ENCODE measurements at places on chromosomes 12 and 14.

GRCh38 chr12:75641031-75641780, 129.8 kb upstream of the KRR1 start:
- no peak for DNase-seq

GRCh38 chr14:70665448-70666360, 24.0 kb downstream of the TTC9 start:
- no peak for DNase-seq

DNA sequence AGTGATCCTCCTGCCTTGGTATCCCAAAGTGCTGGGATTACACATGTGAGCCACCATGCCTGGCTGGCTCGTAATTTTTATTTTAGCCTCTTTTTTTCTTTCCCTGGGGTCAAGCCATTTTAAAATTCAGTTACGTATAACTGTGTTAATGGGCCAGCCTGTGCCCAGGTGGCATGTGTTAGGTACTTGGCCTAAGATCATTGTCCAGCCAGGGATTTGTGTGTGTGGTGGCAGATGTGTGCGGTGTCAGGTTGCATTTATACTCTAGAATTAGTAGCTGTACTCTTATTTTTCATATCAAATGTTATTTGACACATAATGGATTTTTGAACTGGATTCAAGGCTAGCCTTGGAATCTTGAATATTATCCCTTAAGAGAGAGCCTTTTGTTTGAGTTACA, 69.3 kb downstream of the FBXO34 start:
- no peak for DNase-seq

GRCh38 chr12:21991526-21991925, 50.3 kb upstream of the ABCC9 start:
- DNase-seq: no peak

DNA sequence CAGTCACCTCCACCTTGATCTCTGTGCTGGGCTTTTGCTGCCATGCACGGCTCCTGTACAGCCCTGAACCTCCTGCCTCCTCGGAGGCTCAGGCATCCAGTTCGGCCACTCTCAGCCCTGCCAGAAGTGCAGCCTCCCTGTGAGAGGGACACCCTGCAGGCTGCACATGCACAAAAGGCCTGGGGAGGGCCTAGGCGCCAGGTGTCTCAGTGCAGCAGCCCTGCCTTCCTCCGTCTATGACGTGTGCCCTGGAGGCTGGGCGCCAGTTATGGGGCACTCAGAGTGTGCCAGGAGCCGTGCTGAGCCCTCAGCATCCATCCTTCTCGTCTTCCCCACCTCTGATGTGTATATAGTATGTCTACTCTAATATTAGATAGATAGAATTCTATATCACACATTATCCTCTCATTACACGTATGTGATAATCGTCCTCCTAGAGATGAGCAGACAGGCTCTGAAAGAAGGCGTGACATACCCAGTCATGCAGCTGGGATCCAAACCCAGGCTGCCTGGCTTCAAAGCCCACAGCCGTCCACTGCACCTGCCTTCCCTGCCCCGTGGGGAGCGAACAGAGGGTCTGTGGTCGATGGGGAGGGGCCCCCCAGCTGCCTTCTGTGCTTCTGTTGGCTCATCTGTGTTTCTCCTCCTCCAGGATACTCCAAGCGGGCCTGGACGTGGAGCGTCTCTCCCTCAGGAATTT, 101.1 kb downstream of the B4GALNT3 start:
- DNase-seq: no peak

DNA sequence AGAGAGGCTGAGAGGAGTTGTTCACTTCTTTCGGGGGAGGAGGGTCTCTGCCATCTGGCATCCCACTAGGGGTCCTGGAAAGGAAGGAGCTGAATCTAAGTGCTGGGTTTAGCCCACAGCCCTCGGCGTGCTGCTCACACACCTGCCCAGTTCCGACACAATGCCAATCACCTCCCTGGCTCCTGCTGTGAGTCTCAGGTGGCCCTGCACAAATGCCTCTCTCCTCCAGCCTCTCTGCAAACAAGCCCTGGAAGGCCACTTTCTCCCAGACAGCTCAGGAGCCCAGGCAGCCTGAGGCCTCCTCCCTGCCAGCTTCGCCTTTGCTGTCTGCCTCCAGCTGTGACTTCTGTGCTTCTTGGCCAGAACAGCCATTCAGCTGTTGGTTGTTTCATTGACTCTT, 51.2 kb downstream of the SMIM41 start:
- no peak for DNase-seq

- no peak for DNase-seq
Measured at GRCh38 chr12:62848418-62848817, 86.5 kb downstream of the PPM1H start.

GRCh38 chr12:69027411-69027881, 94.5 kb upstream of the CPM start:
- no peak for DNase-seq

- no peak for DNase-seq
Measured at GRCh38 chr14:25267186-25267585, 217.2 kb upstream of the STXBP6 start.

- DNase-seq: no peak
Measured at GRCh38 chr14:55028066-55028465, 1.0 kb downstream of the SOCS4 start.

DNA sequence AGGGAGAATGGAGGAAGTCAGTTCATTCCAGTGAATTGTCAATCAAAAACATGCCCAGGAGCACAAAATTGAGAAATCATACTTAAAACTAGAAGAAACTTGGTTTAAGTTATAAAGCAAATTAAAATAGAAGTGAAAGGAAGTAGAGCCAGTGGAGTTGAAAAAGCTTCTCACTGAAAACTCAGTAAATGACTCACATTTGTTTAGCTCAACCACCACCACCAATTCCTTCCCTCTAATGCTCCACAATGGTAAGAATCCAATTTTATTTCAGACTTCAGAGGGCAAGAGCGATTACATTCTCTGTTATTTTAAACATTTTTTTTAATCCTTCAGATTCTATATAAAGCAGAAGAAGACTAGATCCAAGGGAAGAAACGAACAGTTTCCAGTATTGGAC, 19.4 kb downstream of the UTP20 start:
- DNase-seq: no peak

- no peak for DNase-seq
Measured at GRCh38 chr12:24889411-24889810, 59.5 kb downstream of the BCAT1 start.

DNA sequence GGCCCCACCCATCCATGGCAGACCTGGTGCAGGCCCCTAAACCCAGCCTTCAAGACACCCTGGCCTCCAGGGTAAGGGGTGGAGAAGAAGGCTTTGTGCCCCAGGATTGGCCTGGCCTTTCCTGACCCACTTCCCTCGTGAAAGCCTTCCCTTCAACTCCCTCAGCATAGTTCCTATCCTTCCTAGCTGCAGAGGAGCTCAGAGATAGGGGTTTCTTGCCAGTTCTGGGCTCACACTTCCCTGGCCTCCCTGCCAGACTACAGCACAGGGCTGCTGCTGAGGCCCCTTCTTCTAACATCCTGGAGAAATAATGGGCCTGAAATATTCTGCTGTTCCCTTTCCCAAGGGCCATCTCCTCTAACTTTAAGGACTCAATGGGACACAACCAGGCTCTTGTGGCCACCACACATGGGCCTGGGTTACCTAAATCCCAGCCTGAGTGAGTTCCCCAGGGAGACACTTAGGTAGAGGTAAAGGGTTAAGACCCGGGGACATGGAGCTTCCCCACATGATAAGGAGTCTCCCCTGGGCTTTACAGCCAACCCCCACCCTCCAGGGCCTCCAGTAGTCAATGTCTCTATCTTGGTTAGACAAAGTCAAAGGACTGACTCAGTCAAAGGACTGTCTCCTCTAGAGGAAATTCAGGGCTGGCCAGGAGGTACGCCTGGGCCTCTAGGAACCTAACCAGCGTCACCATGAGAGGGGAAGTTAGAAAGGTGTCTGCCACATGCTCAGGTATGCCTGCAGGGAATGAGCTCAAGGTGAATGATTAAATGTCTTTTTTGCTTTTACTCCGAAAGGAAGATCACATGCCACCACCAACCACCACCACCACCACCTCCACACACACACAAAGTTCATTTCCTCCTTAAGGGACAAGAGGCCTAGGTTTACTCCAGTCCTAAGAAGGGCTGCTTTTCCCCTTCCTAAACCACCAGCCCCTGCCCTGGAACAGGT, 7.1 kb downstream of the ZFP36L1 start:
- DNase-seq: no peak

DNA sequence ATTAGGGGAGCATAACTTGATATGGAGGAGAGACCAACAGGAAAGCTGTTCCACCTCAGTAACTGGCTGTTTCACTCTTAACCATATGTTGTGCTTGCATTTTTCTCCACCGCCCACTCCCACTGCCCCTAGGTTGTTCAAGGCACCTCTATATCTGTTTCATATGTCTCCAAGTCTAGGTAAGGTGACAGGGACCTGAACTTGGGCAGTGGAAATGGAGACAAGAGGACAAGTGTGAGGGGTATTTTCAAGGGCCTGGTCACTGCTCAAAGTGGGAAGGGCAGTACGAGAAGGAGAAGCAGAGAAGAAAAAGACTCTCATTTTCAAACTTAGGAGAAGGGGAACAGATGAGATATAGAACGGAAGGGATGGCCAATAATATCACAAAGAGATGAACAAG, 3.1 kb downstream of the SLC38A1 start:
- no peak for DNase-seq

GRCh38 chr12:116366456-116366776, 88.9 kb upstream of the MED13L start:
- no peak for DNase-seq

DNA sequence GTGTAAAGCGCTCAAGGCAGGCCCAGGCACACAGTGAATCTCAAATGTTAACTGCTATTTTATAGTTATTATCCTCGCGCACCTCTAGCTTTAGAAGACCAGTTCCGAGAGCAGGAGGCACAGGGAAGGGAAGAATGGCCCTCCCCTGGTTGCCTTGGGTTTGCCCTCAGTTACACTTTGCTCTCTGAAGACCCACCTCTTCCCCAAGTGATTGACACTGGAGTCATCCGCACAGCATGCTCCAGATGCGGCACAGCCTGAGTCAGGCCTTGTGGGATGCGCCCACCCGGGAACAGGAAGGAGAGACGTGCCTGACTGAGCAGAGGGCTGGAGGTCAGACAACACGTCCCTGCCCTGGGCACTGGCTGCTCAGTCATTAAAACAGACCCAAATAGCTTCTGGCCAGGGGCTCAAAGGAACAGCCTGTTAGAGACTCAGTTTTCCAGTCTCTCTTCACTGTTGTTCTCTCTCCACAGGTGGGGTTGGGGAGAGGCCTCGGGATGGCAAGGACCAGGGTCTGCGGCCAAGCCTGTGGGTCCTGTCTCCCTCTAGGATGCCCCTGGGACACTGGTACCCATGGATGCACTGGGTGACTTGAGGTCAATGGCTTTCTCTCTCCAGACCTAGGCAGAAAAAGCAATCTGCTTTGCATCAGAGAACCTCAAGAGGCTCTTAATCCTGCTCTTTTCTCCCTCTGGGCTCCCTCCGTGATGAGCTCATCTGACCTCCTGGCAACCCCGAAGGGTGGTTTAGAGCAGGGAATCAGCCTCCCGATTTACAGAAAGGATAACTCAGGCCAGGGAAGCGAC, 13.6 kb upstream of the MLXIP start:
- no peak for DNase-seq

DNA sequence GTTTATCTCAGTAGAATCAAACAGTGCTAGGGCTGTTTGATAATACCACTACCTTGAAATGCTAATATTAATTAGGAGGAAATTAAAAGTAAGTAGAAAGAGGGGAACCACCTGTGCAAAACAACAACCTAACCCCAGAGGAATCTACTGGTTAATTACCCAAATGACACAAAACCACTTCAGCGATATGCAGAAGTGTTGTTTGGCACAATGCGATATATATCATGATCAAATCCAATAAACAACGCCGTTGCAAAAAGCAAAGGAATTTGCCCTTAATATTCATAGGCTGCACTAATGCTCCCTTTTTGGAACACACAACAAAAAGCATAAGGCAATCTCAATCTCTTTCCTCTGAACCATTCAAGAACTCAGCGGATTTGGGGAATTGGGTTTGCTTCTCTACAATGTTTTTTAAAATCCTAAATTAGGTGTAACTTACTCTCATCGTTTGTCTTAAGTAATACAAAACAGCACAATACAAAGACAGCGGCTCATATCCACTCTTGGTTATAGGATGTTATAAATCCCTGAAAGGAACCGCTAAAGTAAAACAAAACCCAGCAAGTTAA, 1.5 kb downstream of the MAP4K5 start:
- DNase-seq: no peak

DNA sequence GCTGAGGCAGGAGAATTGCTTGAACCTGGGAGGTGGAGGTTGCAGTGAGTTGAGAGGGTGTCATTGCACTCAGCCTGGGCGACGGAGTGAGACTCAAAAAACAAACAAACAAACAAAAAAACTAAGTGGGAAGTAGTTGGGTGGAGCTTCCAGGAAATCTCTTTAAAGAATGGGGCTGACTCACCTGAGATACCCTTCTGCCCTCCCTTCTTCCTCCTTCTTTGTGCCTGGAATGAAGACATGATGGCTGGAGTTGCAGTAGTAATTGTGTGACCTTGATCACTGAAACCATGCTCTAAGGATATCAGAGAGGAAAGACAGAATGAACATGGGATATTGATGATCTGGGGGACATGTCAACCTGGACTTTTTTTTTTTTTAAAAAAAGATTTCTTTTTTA, 87.6 kb upstream of the MED13L start:
- no peak for DNase-seq

GRCh38 chr14:22280497-22281316, 308.3 kb downstream of the DAD1 start:
- DNase-seq: no peak

- DNase-seq: no peak
Measured at GRCh38 chr12:59708064-59708463, 112.2 kb downstream of the SLC16A7 start.

DNA sequence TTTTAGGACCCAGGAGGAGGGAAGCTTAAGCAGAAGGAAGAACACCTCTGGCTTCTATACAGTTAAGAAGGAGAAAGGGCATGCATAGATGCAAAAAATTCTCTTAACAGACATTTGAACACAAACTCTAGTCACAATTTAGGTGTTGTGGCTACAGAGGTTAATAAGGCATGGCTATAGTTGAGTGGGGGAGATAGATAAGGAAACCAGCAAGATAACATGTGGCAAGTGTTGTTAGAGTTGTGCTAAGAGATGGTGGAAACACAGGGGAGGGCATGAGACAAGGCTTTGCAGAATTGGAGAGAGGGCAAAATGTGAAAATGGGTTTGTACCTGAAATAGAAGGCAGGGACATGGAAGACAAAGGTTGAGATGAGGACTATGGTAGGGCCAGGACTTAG, 88.9 kb downstream of the MSRB3 start:
- DNase-seq: no peak

GRCh38 chr12:125255935-125256633, 190.8 kb downstream of the AACS start:
- DNase-seq: no peak

DNA sequence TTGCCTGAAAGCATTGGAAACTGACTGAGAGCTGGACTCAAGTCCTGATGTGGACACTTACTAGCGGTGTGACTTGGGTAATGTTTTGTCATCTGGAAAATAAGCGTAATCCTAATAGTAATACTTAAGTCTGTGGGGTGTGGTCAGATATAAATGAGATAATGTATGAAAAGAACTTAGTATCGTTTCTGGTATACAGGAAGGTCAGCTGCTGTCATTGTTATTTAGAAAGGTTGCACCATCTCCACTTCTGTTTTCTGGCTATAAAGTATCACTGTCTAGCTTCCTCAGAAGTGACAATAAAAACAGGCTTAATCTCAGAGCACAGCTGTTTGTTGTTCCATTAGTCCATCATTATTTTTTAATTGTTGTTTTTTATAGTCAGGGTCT, 34.1 kb upstream of the TUBA1C start:
- DNase-seq: no peak

- DNase-seq: no peak
Measured at GRCh38 chr14:63468294-63468693, 74.9 kb downstream of the PPP2R5E start.

- DNase-seq: no peak
Measured at GRCh38 chr12:111219440-111219839, 149.5 kb downstream of the PHETA1 start.
